Fibroblast of skin of left biceps (primary cell): ENCODE measurements at places on chromosomes 16 and 17.

DNA sequence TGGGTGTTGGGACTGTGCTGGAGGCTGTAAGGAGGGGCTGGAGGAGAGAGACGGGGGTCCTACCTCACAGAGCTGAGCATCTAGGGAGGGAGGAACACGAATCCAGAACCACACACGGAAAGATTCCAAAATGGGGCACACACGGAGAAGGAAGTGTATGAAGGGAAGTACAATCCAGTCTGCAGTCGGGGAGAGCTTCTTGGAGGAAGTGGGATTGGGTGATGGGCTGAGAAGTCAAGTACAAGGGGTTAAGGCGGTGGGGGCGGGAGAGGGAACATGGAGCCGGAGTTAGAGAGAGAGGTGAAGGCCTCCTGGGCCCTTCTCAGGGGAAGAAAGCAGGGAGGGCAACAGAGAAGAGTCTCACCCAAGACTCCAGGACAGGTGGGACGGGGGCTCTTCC lies 107.5 kb upstream of the CREBBP start:
- no peak for DNase-seq

GRCh38 chr16:65757064-65757463 lies 609.4 kb upstream of the CDH5 start:
- DNase-seq, result no peak

GRCh38 chr16:10100829-10101228 lies 81.4 kb downstream of the GRIN2A start:
- DNase-seq, result no peak

DNA sequence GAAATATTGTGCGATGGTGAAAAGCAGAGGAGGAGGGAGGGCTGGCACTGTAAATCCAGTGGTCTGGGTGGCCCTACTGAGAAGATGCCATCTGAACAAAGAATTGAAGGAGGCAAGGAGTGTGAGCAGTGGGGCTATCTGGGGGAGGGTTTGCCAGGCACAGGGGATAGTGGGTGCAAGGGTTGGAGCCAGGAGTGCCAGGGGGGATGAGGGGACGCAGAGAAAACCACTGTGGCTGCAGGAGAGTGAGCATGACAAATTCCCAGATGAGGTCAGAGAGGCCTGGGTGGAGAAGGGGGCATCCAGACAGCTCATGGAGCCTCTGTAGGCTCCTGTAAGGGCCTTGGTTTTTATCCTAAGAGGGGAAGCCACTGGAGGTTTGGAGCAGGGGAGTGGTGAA lies 4.8 kb downstream of the XYLT2 start:
- DNase-seq, result no peak

- DNase-seq, result no peak
Observed at GRCh38 chr16:774086-775001, 13.8 kb downstream of the MSLN start.

DNA sequence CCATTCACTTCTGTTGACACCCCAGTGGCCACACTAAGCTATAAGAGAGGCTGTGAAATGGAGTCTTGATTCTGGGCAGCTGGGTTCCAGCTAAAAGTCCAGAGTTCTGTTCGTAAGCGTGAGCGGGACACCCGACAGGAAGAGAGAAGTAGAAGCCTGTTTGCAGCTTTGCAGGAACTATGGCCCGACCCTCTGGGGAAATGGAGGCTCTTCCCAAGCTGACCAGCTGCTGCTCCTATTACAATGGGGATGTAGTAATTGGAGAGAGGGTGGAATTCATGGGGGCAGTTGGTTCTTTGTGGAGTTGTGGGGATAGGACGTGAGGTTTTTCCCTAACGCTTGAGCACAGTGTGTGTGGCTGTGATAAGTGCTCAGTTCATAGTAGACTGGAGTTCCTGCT lies 28.4 kb downstream of the UBALD1 start:
- no peak for DNase-seq

DNA sequence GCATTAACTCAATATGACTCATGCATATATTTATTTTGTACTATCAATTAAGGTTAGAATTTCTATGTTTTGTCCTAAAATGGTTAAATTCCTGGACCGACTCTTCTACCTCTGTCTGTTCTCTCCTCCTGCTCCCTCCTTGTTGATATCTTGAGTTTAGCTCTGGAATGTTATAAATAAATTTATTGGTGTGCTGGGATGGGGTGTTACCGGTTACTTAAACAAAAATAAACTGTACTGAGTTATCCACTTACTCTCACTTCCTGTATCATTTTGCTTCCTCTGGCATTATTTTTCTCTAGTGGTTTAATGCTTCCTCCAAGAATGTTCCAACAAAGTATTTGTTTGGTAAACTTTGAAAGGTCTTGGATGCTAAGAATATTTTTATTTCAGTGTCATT lies 120.1 kb downstream of the ABCA8 start:
- no peak for DNase-seq

- DNase-seq, result no peak
Observed at GRCh38 chr16:82621781-82622180, 5.0 kb upstream of the CDH13 start.

DNA sequence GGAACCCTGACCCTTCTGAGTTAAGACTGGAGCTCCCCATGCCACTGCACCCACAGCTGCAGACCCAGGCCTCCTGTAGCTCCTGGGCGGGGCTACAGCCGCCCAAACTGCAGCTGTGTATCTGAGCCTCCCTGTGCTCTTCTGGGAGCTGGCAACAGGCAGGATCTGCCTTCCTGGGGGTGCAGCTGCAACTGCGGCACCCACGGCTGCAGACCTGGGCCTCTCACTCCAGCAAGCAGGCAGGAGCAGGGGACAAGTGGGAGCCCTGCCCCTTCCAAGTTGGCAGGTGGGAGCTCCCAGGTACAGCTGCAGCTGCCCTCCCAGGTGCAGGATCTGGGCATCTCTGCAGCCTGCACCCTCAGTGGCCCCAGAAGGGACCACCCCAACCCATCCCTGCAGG lies 41.5 kb downstream of the SPACA3 start:
- DNase-seq, result no peak

DNA sequence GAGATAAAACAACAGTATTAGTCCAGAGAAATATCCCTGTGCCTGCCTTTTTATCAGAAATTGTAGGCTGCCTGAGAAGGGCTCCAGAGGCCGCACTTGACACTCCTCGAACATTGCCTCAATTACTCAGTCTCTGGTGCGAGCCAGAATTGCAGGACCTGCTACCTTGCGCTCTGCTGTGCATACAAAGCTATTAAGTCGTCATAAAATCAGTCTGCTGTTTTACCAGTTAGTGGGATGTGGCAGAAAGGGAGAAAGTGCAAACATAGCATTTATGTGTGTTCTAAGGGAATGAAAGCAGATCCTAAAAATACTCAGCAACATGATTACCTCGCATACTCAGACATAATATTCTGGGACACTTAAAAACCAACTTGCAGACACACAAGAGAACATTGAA lies 70.6 kb downstream of the TMC6 start:
- no peak for DNase-seq

DNA sequence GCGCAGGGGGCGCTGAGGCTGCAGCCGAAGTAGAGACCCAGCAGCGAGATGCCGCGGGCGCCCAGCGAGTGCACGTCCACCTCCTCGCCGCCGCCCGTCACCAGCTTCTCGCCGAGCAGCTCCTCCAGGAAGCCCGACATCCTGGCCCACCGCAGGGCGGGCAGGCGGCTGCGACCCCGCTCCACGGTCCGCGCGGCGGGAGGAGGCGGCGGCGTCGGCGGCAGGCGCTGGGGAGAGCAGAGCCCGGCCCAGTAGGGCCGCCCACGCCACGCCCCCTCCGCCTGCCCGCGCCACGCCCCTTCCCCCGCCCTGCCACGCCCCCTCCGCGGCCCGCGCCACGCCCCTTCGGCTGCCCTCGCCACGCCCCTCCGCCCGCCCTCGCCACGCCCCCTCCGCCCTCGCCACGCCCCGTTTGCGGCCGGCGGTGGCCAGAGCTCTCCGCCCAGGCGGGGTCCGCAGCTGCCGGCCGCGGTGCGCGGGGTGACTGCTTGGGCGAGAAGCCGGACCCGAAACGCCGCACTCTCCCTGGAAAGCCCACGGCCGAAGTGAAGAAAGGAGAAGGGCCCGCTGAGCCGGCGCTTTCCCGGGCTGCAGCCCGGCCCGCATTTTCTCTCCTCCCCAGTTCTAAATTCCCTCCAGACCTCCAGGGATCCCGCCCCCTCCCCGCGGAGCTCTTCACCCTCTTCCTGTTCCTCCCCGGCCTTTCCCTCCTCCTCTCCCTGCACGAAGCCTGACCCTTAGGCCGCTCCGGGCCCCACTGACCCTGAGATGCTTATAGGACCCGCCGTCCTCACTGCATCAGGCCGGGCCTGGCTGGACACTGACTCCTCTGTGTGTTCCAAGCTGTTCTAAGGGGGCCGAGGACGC lies at the start of gene NXN:
TSS of gene NXN (minus strand) at position 238 of the 867 bp plus-strand sequence.
- DNase-seq, result no peak

DNA sequence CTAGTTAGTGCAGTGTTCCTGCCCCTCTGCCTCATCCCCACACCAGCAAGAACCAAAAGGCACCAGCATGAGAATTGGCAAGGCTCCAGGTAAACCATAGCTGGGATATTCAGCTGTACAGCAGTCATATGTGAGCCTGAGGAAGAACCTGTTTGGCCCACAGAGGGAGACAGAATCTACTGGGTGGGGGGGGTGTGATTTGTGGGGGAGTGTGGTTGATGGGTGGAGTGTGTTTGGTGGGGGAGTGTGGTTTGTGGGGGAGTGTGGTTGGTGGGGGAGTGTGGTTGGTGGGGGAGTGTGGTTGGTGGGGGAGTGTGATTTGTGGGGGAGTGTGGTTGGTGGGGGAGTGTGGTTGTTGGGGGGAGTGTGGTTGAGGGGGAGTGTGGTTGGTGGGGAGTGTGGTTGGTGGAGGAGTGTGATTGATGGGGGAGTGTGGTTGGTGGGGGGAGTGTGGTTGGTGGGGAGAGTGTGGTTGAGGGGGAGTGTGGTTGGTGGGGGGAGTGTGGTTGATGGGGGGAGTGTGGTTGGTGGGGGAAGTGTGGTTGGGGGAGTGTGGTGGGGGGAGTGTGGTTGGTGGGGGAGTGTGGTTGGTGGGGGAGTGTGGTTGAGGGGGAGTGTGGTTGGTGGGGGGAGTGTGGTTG lies 19.5 kb downstream of the MINK1 start:
- peak; percentile 36 for DNase-seq

DNA sequence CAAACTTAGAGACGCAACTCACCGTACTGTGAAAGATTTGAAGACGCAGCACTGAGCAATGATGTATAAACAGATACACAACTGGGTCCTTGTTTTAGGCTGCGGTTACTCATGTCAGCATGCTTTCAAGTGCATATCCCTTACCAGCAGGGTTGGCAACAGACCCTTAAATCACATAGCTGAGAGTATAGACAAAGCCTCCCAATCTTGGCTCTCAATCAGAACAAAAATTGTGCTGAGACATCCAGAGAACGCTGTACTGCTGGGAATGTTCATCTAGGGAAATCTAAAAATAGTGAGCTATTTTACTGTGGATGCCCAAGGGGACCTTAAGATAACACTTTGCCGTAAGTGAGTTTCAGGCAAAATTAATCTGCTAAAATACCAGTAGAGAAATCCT lies 84.4 kb upstream of the NUDT7 start:
- DNase-seq, result no peak

DNA sequence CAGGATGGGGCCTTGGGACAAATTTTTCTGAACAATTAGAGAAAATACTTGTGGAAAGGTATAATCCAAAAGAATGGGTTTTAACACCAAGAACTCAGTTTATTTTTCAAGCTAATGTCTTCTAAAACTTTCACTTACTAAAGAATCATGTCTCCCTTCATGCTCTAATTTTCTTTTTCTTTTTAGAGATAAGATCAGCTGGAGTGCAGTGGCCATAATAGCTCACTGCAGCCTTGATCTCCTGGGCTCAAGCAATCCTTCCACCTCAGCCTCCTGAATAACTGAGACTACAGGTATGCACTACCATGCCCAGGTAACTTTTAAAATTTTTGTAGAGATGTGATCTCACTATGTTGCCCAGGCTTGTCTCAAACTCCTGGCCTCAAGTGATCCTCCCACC lies 5.5 kb downstream of the OR4D1 start:
- no peak for DNase-seq

DNA sequence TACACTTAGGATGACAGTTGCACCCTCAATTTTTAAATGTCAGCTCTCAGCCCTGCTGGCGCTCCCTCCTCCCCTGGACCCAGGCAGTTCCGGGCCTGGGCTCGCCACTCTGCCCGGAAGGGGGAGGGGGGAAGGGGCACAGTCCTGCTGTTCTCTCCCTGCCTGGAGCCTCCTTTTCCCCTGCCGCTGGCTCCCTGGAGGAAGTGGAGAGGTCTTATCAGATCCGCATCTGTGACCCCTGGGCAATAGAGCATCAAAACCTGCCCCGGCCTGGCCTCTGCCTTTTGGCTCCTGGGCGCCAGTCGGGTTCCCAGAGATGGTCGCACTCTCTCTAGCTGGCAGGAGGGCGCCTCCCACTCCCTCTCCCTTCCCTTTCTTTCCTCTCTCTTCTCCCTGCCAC lies 149.3 kb downstream of the IRF8 start:
- DNase-seq, result no peak

DNA sequence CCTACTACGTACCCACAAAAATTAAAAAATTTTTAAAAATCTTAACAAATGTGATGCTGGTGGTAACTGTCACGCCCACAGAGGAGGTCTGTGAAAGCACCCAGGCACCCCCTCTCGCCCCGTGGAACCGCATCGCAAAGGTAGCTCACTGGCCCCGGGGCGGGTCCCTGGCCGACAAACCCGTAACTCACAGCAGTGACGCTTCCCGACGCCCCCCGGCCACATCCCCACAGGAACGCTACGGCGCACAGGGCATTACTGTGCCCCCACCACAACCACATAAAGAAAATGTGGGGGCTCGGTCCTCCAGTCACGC lies 366 bp downstream of the ANKS3 start:
- no peak for DNase-seq

DNA sequence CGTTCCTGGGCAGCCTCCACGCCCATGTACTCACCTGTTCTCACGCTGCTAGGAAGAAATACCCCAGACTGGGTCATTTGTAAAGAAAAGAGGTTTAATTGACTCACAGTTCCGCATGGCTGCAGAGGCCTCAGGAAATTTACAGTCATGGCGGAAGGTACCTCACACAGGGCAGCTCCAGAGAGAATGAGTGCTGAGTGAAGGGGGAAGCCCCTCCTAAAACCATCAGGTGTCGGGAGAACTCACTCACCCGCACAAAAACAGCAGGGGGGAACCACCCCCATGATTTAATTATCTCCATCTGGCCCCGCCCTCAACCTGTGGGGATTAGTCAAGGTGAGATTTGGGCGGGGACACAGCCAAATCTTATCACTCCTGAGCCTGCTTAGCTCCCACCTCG lies 18.2 kb downstream of the RAB40C start:
- no peak for DNase-seq

DNA sequence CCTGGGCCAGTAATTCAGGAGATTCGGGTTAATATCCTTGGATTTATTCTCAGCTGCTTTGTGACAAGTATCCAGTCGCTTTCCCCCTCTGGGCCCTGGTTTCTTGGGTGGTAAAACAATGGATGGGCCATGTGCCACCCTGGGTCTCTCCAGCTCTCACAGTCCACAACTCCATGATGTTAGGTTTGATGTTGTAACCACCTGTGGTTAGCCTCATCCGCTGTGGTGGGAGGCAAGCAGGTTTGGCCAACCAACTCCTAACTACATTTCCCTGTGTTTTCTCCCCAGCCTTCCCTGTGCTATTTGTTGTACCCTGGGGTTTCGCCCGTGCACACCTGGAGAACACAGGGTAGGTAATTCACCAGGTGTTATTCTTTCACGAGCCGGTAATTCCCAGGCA lies 35.1 kb downstream of the GLP2R start:
- no peak for DNase-seq
